ENCODE measurements at places on chromosomes 13 and 19. TPM values are rescaled to one million over a fixed set of nuclear protein-coding genes. Genes with fewer than 3 reads are reported as not detected.
A peak's percentile ranks its signal among the peaks of the same experiment; 100 is the strongest.

- H3K36me3 ChIP-seq: no peaks in the 10 kb centered on the region
- no peak overlapping the region for H3K27ac ChIP-seq
- no peak for DNase-seq
- no peaks in the 10 kb centered on the region for H3K27me3 ChIP-seq
- H3K4me3 ChIP-seq: no peak overlapping the region
- no peaks in the 10 kb centered on the region for H3K4me1 ChIP-seq
These were observed 1237.8 kb downstream of the SLITRK5 start for GRCh38 chr13:88908961-88909441.

DKKL1 gene
- total RNA-seq: 0.46 TPM

DNA sequence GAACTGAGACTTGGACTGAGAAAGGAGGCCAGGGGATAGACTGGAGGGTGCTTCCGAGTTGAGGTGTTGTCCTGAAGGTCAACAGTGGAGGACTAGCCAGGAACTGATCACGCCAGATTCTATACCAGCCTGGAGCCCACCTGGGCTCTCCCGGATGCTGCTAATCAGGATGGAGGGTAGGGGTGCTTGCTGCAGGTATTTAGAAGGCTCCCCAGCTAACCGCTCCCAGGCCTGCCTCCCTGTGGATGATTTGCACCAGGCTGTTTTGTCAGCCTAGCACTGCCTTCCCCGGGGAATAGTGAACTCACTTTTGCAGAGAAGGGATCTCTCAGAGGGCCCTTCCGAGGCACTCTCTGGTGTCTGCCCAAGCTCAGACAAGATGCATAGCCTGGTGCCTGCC, 60.5 kb upstream of the KCTD15 start:
- no peak overlapping the region for H3K27ac ChIP-seq
- no peak overlapping the region for H3K4me3 ChIP-seq
- no peaks in the 10 kb centered on the region for H3K27me3 ChIP-seq
- no peaks in the 10 kb centered on the region for H3K4me1 ChIP-seq

DNA sequence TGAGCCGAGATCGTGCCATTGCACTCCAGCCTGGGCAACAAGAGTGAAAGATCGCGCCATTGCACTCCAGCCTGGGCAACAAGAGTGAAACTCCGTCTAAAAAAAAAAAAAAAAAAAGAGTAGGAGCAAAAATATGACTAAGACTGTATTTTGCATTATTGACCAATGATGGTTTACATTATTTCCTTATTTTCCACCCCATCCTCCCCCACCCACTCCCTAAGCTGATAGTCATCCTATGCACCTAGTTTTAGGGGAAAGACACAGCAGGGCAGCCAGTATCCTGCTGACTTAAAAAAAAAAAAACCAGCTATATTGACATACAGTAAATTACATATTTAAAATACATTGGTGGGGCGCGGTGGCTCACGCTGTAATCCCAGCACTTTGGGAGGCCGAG, 25.1 kb downstream of the VAV1 start:
- H3K27me3 ChIP-seq: no peaks in the 10 kb centered on the region
- no peaks in the 10 kb centered on the region for H3K36me3 ChIP-seq
- DNase-seq: no peak
- H3K4me1 ChIP-seq: no peaks in the 10 kb centered on the region
- H3K27ac ChIP-seq: no peak overlapping the region

MRI1 gene
- total RNA-seq: 14.7 TPM

ZNF534 gene
- total RNA-seq: not detected

ATP1A3 gene
- total RNA-seq: 0.09 TPM

- peaks cover 12% of the 10 kb centered on the region for H3K4me1 ChIP-seq
- H3K36me3 ChIP-seq: peaks cover 4% of the 10 kb centered on the region
- peak; percentile 5 for DNase-seq
- H3K4me3 ChIP-seq: no peak overlapping the region
- no peaks in the 10 kb centered on the region for H3K27me3 ChIP-seq
These were observed 25.9 kb downstream of the PRAM1 start for GRCh38 chr19:8476524-8476923.

B3GNT3 gene
- total RNA-seq: 4.2 TPM

DNA sequence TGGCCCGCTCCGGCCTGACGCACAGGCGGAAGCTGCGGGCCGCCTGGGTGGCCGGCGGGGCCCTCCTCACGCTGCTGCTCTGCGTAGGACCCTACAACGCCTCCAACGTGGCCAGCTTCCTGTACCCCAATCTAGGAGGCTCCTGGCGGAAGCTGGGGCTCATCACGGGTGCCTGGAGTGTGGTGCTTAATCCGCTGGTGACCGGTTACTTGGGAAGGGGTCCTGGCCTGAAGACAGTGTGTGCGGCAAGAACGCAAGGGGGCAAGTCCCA, 4.4 kb downstream of the FFAR1 start:
- no peak overlapping the region for H3K4me3 ChIP-seq
- no peak for DNase-seq
- no peaks in the 10 kb centered on the region for H3K4me1 ChIP-seq
- no peaks in the 10 kb centered on the region for H3K36me3 ChIP-seq
- no peaks in the 10 kb centered on the region for H3K27me3 ChIP-seq

DNA sequence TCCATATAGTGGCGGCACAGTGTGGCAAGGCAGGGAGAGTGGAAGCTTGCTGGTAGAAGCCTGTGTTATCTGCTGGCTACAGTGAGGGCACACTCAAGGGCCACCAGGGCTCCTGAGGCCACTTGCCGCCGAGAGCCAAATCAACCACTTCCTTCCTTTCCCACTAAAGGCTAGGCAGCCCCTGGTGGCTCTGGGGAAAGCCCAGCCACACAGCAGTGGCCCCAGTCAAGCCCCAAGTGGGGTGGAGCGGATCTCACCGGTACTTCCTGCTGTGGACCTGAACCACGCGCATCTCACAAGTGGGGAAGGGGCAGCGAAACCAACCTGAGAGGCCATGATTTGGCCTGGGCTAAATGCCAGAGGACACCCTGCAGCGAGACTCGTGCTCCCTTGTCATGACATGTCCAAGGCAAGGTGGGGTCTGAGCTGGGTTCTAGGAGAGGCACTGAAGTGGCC, 21.9 kb upstream of the SLC35E1 start:
- peak; percentile 26 for DNase-seq
- no peaks in the 10 kb centered on the region for H3K4me1 ChIP-seq
- no peak overlapping the region for H3K27ac ChIP-seq
- no peaks in the 10 kb centered on the region for H3K27me3 ChIP-seq

SYNGR4 gene
- total RNA-seq: 0.19 TPM

DNA sequence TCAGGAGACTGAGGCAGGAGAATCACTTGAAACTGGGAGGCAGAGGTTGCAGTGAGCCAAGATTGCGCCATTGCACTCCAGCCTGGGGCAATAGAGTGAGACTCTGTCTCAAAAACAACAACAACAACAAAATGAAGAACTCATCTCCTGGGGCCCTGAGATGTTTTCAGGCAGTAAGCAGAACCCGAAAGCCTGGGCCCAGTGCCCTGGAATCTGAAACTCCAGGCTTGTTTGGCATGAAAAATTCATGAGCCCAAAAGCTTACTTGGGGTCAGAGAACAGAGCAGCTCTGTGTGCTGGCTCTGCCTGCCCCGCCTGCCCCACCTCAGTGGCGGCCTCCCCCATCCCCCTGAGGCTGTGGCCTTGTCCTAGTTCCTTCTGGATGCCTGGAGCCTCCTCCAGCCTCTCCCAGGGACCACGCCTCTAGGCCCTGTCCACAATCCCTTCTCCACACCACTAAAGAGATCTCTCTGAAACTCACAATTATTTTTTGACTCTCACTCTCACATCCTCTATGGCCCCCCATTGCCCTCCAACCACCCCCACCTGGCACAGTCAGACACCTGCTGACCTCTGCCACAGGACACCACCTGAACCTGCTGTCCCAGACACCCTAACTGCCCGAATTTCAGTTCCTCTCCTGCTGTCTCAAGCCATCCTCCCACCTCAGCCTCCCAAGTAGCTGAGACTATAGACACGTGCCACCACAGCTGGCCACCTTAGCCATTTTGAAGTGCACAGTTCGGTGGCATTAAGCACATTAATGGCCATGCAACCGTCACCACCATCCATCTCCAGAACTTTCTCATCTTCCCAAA, 6.9 kb upstream of the AP1M2 start:
- peak overlapping the region; percentile 52 for H3K27ac ChIP-seq
- H3K36me3 ChIP-seq: no peaks in the 10 kb centered on the region
- no peak for DNase-seq
- no peak overlapping the region for H3K4me3 ChIP-seq
- no peaks in the 10 kb centered on the region for H3K4me1 ChIP-seq

GRCh38 chr13:50422181-50423148, 407.2 kb downstream of the KCNRG start:
- H3K27me3 ChIP-seq: no peaks in the 10 kb centered on the region
- no peaks in the 10 kb centered on the region for H3K4me1 ChIP-seq
- H3K27ac ChIP-seq: no peak overlapping the region
- no peak overlapping the region for H3K4me3 ChIP-seq

All from pancreas (tissue), 10 donors.